AML-193 (cell line): ENCODE measurements at places on chromosomes 13 and 19.

GRCh38 chr13:48977286-48977625 lies 1.5 kb downstream of the FNDC3A start:
- peak; percentile 35 for DNase-seq

GRCh38 chr13:71493189-71493588 lies 373.8 kb downstream of the DACH1 start:
- no peak for DNase-seq

DNA sequence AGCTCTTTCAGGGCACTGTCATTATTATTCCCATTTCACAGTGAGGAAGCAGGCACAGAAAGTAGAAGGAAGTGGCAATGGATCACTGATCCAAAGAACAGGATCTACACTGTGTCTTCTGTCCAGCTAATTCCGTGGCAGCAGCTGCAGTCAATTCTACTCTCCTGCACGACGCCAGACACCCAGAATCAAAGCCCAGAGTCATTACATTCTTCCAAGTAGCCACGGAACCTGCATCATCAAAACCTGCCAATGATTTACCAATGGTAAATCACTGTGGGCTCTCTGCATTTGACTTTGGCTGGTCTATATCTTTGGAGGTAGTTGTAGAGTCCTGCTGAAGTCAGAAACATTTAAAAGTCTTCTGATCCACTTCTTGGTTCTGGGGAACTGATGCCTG lies 767.7 kb downstream of the LIG4 start:
- DNase-seq = no peak

DNA sequence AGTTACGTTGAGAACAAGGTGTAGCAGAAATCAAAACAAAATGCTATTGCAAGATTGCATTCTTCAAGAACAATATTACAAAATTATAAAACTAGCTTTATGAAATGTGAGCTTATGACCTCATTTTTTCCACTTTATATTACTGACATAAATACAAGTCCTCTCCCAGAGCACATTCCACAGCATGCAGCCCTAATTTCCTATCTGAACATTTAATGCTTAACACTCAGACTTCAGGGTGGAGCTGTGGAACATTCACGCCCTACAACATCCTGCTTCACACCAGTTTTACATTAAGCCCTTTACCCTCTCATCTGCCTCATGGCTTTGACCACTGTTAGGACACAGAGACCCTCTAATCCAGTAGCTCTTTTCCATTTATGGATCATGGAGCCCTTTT lies 65.5 kb downstream of the EPSTI1 start:
- no peak for DNase-seq

- no peak for DNase-seq
Observed at GRCh38 chr13:114203536-114203935, 24.5 kb downstream of the CFAP97D2 start.

DNA sequence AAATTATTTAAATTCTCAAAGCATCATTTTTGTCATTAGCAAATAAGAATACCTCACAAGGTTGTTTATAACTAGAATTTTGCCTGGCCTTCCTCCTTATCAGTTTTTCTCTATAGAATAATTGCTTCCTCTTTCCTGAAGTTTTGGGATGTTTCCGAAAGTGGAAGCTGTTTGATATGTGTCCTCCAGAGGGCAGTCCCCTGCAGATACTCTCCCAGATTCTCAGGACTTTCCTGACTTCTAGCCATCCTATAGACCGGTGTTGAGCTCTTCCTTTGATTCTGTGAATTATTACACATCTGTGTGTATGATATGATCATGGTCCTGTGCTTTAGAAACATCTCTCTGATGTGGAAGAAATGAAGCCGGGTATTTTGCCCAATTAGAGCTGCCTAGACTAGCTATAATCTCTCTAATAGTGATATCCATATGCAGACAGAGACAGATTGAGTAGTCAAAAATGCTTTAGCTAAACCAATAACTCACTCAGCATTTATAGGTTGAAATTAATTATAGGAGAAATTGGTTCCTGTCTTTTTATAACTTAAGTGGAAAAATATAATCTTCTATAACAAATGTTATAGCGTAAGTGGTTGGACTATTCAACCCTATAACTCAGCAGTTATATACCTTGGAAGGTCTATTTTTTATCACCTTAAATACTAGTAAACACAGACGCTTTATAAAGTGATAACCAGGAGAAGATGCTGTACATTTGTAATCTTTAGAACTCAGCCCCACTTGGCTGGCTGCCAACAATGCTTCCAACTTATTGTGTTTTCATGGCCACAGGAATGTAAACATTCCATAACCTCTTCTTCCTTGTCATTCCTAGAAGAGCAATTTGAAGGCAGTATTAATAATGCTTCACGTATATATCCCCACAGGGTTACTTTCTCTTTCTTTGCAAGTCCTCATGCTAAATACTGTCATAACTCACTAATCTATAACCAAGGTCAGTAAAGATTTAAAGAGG lies 201.0 kb upstream of the RXFP2 start:
- DNase-seq = peak; percentile 37

DNA sequence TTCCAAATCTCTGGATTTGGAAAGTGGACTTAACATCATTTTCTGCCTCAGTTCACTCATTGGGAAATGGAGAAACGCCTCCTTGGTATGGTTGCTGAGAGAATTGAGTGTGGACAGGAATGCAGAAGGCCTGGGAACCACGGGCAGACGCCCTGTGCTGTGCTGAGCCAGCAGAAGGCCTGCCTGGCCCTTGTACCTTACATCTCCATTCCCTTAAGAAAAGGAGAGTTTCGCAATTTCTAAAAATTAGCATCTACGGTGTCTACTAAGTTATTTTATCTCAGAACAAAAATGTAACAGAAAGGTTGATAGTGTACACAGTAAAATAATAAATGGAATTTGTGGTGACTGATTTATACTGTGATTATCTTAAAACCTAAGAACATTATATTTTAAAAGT lies 78.7 kb downstream of the IPO5 start:
- no peak for DNase-seq

- DNase-seq = no peak
Observed at GRCh38 chr19:58084596-58085347, 13.3 kb downstream of the ZSCAN18 start.

- DNase-seq = peak; percentile 88
Observed at GRCh38 chr13:101649488-101650126, 197.1 kb downstream of the ITGBL1 start.

GRCh38 chr13:55001881-55002280 lies 1973.3 kb downstream of the OLFM4 start:
- no peak for DNase-seq

DNA sequence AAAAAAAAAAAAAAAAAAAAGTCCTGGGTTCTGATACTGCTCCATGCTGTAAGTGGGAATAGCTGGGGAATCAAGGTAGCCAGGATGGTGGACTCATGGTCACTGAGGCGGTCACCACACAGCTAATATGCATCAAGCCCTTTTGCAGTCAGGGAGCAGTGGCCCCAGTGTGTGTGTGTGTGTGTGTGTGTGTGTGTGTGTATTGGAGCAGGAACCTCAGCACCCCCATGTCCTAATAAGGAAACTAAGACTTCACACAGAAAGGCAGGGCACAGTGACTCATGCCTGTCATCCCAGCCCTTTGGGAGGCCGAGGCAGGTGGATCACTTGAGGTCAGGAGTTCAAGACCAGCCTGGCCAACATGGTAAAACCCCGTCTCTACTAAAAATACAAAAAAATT lies 12.0 kb downstream of the B3GNT3 start:
- DNase-seq = no peak

DNA sequence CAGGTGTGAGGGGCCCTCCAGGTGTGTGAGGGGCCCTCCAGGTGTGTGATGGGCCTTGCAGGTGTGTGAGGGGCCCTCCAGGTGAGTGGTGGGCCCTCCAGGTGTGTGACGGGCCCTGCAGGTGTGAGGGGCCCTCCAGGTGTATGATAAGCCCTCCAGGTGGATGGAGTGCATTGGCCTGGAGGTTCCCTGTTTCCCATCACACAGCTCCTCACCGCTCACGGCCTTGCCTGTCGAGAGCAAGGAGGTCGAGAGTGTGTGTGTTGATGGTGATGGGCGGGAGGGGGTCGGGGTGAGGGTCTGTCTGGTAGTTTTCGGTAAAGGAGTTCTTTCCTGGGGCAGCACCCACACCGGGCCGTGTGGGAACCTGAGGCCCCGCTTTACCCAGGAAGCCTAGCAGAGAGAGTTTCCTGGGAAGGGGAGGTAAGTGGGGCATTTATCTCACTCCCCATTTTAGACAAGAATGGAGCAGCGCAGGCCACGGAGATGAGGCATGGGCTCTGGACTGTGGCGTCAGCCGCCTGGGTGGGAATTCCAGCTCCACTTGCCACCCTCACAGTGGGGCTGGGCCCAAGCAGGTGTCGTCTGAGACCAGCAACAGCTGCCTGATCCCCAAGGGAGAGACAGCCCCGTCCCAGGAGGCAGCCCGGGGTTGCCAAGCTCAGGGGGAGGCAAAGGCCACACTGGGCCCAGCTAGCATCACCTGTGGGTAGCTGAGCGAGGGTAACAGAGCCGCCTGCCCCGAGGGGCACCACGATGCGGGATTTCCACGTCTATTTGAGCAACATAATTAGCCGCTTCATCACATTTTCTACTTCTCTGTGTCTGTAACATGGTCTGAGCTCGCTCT lies 10.9 kb upstream of the GAS6 start:
- no peak for DNase-seq

GRCh38 chr13:30685320-30685859 lies 50.0 kb upstream of the ALOX5AP start:
- DNase-seq = no peak

GRCh38 chr19:3463714-3464586 lies 16.4 kb downstream of the SMIM24 start:
- no peak for DNase-seq

DNA sequence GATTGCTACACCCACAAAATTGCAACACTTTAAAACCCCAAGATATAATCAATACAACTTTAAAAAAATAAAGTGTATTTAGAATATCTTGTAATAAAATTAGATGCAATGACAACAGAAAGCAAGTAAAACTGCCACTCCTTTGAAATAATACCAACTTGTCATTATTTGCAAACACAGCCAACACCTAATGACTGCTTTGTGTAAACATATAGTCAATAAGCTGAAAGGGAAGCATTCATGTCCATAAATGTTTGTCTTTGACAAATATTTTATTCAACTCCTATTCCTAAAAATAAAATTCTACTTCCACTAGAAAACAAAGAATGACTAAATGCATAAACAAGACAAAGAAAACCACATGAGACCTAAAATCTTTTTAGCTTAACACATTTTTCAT lies 6.6 kb downstream of the SMAD9 start:
- no peak for DNase-seq

GRCh38 chr13:98977568-98978265 lies at the start of gene DOCK9:
DOCK9 (minus strand) TSS chr13:98978064; CDS start chr13:98977909, 155 bp downstream.
- DNase-seq = no peak

GRCh38 chr19:51771376-51772130 lies 10.6 kb downstream of the FPR2 start:
- DNase-seq = peak; percentile 94

DNA sequence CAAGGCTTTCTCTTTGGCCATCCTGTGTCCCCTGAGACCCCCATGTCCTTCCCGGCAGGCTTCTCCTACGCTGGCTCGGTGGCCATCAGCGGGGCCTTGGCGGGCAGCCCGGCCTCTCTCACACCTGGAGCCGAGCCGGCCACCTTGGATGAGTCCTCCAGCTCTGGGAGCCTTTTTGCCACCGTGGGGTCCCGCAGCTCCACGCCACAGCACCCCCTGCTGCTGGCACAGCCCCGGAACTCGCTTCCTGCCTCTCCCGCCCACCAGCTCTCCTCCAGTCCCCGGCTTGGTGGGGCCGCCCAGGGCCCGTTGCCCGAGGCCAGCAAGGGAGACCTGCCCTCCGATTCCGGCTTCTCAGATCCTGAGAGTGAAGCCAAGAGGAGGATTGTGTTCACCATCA lies 14.2 kb downstream of the PLEKHJ1 start:
- no peak for DNase-seq

GRCh38 chr19:10086591-10087192 lies 575 bp downstream of the SHFL start:
- no peak for DNase-seq

DNA sequence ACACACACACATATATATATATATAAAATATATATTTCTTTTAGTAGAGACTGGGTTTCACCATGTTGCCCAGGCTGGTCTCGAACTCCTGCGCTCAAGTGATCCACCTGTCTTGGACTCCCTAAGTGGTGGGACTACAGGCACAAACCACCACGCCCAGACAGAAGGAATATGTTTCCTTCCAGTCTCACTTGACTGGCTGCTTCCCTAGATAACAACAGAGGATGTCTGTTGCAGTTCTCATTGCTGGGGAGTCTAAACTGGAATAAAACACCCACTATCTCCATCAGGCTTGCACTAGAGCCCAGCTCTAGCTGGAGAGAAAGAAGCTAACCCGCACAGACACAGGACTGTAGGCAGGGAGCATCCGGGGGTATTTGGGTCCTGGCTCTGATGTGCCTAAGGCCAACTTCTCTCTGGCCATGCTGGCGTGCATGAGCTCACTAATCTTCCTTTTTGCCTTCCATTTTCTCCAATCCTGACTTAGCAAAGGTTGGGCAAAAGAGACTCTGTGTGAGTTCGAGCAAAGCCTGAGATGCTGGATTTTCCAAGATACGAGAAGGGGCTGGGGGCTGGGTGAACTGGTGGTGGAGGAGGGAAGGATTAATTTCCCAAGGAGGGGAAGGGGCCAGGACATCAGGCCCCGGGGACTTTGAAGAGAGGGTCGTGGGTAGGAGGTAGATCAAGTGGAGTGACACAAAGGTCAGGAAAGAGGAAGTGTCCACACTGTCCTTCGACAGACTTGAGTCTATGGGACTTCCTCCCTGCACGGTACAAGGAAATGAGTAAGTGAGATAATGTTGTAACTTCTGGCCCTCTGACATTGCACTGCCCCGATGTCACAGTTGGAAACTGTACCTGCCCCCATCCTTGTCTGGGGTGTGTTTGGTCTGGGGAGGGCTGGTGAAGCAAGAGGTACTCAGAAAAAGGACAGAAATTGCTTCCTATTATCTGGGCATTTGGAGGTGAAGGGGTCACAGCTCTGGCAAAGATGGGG lies 22.5 kb upstream of the ALOX5AP start:
- DNase-seq = peak; percentile 100

- DNase-seq = no peak
Observed at GRCh38 chr13:44307255-44307654, 66.4 kb upstream of the SERP2 start.

DNA sequence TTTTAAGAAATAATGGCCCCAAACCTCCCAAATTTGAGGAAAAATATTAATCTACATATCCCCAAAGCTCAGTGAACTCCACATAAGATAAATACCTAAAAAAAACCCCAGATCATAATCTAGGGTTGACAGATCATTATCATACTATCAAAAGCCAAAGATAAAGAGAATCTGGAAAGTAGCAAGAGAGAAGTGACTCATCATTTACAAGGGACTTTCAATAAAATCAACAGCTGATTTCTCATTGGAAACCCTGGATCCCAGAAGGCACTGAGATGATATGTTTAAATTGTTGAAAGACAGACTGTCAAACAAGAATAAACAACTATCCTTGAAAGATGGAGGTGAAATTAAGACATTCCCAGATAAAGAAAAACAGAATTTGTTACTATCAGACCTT lies 199.3 kb downstream of the KCNRG start:
- DNase-seq = no peak

GRCh38 chr13:48944221-48944620 lies 31.5 kb upstream of the FNDC3A start:
- DNase-seq = no peak
